ENCODE measurements at places on chromosomes 1 and 21.

DNA sequence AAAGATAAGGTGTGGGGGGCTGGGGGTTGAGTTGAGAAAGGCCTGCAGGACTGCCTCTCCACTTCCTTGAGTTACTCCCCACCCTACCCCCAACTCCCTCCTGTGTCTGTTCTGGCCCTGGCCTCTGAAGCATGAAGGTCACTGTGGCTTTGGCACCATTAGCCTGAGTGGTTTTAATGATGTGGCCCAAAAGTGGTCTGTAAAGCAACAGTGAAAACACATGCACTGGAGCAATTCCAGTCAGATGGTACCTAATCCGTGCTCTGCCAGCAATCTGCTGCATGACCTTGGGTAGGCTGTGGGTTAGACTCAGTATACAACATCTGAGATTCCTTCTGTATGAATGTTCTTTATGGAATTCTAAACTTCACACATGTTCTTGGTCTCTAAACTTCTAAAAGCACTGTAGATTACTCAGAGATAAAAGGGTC lies 86.5 kb upstream of the ATP1A1 start:
- DNase-seq, result peak; percentile 19

GRCh38 chr1:159162516-159163265 lies 8.7 kb upstream of the CADM3 start:
- DNase-seq, result no peak

DNA sequence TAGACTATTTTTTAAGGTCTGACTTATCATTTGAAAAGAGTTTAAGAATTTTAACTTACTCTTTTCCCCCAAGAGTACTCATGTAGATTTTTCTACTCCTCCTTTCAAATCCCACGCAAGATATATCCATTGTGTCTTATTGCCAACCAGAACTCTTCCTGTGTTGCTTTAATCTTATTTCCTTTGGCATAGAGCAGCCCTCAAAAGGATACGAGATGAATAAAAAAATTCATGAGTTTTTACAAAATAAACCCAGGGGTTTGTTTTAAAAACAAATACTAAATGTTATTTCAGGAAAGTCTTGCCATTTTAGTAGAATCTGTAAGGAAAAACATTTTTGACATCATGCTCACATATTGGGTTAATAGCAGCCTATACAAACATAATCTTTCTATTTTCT lies 543.2 kb upstream of the CXADR start:
- no peak for DNase-seq

DNA sequence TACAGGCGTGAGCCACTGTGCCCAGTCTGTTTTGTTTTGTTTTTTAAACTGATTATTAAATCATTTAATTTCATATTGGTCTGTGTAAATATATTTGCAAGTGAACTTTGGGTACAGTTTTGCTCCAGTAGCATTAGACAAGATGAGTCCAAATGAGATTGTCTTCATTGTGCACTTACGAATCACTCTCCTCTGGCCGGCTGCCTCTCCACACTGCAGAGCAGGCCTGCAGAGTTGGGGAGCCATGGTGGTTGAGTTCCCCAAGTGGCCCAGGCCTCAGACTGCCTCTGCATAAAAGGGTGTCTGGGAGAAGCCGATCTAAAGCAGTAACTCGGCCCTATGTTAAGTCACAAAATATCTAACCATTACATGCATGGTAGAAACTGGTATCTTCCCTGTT lies 74.8 kb downstream of the ATP5PO start:
- DNase-seq, result no peak

GRCh38 chr1:200207711-200208126 lies 180.2 kb downstream of the NR5A2 start:
- peak; percentile 36 for DNase-seq

GRCh38 chr1:213019450-213019849 lies 3.8 kb upstream of the ANGEL2 start:
- no peak for DNase-seq

DNA sequence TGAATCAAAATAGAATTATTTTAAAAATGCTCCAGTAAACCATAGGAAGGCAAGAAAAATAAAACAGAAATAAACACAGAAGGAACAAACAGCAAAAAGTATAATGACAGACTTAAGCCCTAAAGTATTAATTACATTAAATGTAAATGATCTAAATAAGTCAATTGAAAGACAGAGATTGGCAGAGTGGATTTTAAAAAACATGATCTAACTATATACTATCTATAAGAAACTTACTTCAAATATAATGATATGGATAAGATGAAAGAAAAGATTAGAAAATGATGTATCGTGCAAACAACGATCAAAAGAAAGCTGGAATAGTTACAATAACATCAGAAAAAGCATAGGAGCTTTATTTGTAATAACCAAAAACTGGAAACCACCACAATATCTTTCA lies 90.8 kb downstream of the CAMK2N1 start:
- no peak for DNase-seq

DNA sequence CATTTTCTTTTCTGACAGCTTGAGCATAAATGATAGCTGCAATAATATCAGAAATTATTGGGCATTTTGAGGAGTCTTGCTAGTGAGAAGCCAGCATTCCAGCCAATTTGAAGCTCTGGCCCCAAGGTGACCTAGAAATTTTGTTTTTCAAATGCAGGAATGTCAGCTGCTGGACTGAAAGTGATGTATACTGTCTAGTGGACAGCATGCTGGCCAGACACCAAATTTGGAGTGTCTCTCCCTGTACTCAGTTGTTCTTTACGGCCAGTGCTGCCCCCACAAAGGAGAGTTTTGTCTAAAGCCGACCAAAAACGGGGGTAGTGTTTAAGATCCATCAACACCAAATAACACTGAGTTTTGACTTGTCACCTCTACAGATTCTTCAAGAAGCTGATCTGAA lies 5.2 kb downstream of the RGS7 start:
- no peak for DNase-seq

- no peak for DNase-seq
Observed at GRCh38 chr1:223358826-223359225, 5.2 kb downstream of the SUSD4 start.

DNA sequence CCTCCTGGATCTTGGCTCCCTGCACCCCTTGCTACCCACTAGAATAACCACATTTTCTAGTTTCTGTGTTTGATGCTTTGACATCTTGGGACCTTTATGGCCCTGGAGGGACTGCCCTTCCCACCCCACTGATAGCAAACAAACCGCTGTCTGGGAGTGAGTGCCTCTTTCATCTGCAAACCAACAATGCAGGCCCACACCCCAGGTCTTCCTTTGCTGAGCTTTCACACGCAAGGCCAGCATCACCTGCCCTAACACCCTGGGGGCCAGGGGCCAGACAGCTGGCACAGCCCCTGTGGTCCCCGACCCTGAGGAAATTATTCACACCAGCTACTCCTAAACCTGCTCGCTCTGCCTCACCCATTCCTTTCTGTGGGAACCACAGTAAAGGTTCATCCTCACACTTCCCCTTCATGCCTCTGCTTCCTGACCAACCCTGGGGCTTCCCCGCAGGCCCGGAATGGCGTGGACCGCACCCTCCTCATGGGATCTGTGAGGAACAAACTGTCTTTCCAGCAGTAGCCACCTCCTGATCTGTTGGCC lies 15.4 kb downstream of the SLC2A7 start:
- DNase-seq, result no peak

DNA sequence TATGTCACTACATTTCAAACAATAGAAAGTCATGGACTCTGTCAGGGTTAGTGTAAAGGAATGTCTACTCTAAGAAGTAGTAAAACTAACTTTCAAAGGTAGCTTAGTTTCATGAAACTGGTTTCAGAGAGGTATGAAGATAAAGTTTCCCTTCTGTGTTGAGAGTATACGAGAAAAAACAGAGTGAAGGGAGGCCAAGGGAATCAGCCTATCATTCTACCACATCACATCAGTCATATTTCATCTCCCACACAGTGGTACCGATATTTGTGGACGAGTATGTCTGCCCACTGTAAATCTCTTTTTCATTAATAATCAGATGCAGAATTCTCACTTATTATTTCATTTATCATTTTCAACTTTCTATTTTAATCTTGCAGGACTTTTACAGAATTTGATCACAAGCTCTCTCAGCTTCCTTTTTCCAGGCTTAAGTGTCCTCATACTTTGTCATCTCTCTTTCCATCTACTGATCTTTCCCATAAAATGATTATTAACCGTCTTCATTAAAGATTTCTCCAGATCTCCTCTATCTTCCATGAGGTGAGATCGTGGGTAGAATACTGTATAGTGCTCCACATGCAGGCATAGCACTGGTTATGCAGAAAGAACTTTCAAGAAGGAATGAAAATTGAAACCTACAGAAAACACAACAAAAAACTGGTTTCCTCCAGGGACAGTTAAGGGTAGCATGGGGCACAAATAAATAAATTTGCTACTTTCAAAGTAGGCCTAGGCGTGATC lies 11.5 kb upstream of the IFI16 start:
- DNase-seq, result no peak

DNA sequence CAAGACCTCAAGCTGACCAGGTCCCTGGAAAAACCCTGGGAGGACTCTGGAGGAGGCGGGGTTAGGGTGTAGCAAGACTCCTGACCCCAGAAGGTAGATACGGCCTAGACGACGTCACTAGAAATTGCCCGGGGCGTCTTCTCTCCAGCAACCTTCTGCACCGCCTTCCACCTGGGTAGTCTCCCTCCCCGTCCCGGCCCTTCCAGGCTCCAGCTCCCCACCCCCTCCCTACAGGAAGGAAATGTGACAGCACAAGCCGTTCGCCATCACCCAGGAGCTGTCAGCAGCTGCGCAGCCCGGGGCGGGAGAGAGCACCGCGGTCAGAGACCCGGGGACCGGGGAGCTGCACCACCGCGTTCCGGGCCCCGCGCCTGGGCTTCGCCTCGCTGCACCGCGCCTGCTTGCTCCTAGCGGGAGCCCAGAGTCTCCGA lies 20.0 kb downstream of the SERTAD4 start:
- peak; percentile 13 for DNase-seq
